Cardiac muscle cell (in vitro differentiated cells and primary cell): ENCODE measurements at places on chromosomes 1 and 21. TPM values are rescaled to one million over a fixed set of nuclear protein-coding genes. Genes with fewer than 3 reads are reported as not detected.

- H3K36me3 ChIP-seq = no peaks in the 10 kb centered on the region
- H3K27me3 ChIP-seq = peaks cover 7% of the 10 kb centered on the region
- H3K4me1 ChIP-seq = peaks cover 5% of the 10 kb centered on the region
- H3K4me3 ChIP-seq = no peak overlapping the region
- peak; percentile 71 for DNase-seq
Measured at GRCh38 chr1:158117854-158118704, 62.6 kb upstream of the CD1D start.

- no peaks in the 10 kb centered on the region for H3K4me1 ChIP-seq
- H3K4me3 ChIP-seq = no peak overlapping the region
- H3K27ac ChIP-seq = no peak overlapping the region
Measured at GRCh38 chr21:42593007-42593814, 60.2 kb upstream of the PDE9A start.

DNA sequence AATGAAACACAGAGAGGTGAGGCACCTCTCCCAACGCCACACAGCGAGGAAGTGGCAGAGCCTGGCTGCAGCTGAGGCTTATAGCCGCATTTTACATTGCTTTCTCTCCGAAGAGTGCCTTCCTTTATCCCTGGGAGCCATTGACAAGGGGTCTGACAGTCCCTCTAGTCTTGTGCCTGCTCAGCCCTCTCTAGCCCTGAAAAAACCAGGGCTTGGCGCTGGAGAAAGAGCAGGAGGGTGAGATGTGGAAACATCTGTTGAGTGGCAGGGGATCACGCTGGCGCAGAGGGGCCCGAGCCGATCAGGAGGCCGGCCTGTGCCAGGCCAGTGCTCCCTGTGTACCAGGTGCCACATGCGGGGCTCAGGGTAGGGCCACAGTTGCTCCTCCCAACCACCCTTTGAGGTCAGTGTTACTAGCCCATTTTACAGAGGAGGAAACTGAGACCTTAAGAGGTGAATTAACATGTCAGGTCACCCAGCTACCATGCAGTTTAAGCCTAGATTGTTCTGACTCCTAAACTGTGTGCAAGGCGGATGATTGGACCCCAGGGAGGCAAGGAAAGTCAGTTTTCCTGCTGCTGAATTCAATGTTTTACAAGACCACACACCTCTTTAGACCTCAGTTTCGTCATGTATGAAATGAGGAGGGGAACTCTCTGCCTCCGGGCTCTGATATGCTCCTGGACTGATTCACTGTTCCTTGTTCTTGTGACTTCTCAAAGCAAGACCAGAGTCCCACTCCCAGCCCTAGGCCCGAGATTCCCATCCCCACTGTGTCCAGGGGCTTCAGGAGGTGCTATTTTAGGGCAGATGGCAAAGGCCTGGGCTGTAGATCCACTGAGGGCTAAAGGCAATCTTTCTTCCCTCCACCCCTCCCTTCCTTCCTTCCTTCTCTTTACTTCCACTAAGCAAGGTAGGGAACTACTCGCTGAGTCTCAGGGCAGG is 28.0 kb upstream of the RUNX3 start:
- H3K27ac ChIP-seq = no peak overlapping the region
- H3K36me3 ChIP-seq = no peaks in the 10 kb centered on the region
- no peak for DNase-seq
- H3K4me3 ChIP-seq = no peak overlapping the region

DNA sequence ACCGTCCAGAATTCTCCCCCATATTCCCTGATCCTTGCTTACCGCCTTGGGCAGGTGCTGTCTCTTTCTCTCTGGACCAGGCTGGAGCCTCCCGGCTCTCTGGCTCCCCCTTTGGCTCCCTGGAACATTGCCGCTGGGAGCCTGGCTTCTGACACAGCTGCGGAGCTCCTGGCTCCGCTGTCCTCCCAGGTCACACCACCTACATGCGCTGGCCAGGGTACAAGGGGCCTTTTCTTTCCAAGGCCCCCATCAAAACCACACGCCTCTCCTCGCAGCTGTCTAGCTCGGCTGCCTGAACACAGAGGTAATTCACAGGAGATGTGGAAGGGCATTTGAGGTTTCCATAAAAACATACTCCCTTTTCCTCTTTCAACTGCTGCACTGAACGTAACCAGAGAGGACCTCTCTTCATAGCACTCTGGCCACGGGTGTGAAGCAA is 7.5 kb upstream of the ZNF648 start:
- no peak overlapping the region for H3K27ac ChIP-seq
- DNase-seq = peak; percentile 82
- no peak overlapping the region for H3K4me3 ChIP-seq
- no peaks in the 10 kb centered on the region for H3K4me1 ChIP-seq

The DISC1 gene
- polyA plus RNA-seq = 5.7 and 6.5 TPM in 2 replicates

GRCh38 chr1:30313584-30313983 is 409.8 kb downstream of the MATN1 start:
- H3K27me3 ChIP-seq = no peaks in the 10 kb centered on the region
- H3K36me3 ChIP-seq = no peaks in the 10 kb centered on the region
- DNase-seq = no peak
- H3K4me1 ChIP-seq = no peaks in the 10 kb centered on the region
- no peak overlapping the region for H3K27ac ChIP-seq

- H3K4me3 ChIP-seq = no peak overlapping the region
- no peaks in the 10 kb centered on the region for H3K36me3 ChIP-seq
Measured at GRCh38 chr21:28213261-28213660, 779.4 kb downstream of the LTN1 start.

GRCh38 chr1:112510340-112510739 is 1.6 kb downstream of the WNT2B start:
- no peaks in the 10 kb centered on the region for H3K36me3 ChIP-seq
- no peaks in the 10 kb centered on the region for H3K4me1 ChIP-seq
- H3K4me3 ChIP-seq = no peak overlapping the region
- H3K27ac ChIP-seq = no peak overlapping the region

The KRTAP13-2 gene
- not detected in 2 replicates for polyA plus RNA-seq

GRCh38 chr1:234578735-234579134 is 31.2 kb downstream of the IRF2BP2 start:
- H3K36me3 ChIP-seq = no peaks in the 10 kb centered on the region
- no peak for DNase-seq
- H3K4me1 ChIP-seq = peaks cover 28% of the 10 kb centered on the region
- H3K27ac ChIP-seq = no peak overlapping the region

- H3K36me3 ChIP-seq = no peaks in the 10 kb centered on the region
- H3K27me3 ChIP-seq = no peaks in the 10 kb centered on the region
- peak overlapping the region; percentile 99 for H3K4me3 ChIP-seq
- peak; percentile 72 for DNase-seq
- H3K27ac ChIP-seq = peak overlapping the region; percentile 96
Measured at GRCh38 chr1:235326719-235327558, 1.0 kb downstream of the ARID4B start.

- DNase-seq = no peak
- no peak overlapping the region for H3K4me3 ChIP-seq
Measured at GRCh38 chr1:109775398-109775797, 11.7 kb upstream of the EPS8L3 start.

DNA sequence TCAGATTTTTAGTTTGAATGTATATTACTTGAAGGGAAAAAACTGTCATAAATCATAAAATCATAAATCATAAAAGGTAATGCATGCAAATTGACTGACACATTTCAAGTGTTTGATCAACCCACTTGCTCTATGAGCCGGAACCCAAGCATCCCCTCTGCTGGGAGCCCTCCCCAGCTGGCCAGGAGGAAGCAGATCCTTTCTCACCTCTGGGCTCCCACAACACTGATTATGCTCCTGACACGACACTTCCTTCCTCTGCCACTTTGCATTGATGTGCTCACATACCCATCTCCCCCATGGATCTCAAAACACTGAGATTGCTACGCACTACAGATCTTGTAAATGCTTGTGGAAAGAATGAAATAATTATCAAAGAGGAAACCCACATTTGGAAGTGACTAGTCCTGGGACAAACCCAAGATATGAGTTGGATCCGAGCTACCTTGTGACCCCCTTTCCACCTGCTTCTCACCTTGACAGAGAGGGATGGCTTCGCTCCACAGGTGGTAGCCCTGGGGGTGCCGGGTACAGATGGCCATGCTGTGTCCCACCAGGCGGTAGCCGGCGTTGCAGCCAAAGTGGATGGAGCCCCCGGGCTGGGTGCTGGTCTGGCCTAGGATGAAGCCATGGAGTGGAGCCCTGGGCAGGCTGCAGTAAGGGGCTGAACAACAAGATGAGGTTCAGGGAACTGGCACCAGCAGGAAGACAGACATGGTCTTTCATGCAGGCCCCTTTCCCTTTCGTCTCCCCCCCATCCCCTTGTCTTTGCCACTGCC is 104.6 kb downstream of the ZSCAN20 start:
- no peak overlapping the region for H3K4me3 ChIP-seq
- DNase-seq = no peak
- H3K4me1 ChIP-seq = peaks cover 6% of the 10 kb centered on the region
- no peaks in the 10 kb centered on the region for H3K27me3 ChIP-seq
- H3K36me3 ChIP-seq = no peaks in the 10 kb centered on the region

- DNase-seq = no peak
- no peak overlapping the region for H3K4me3 ChIP-seq
- H3K27me3 ChIP-seq = no peaks in the 10 kb centered on the region
- no peak overlapping the region for H3K27ac ChIP-seq
- H3K36me3 ChIP-seq = no peaks in the 10 kb centered on the region
Measured at GRCh38 chr1:168726719-168727118, 2.3 kb downstream of the DPT start.

The S100B gene
- 0.16 and 0.81 TPM in 2 replicates for polyA plus RNA-seq

The ADAMTS5 gene
- polyA plus RNA-seq = 0.07 TPM in 1 of 2 replicates, not detected in the other

- no peaks in the 10 kb centered on the region for H3K27me3 ChIP-seq
- H3K4me3 ChIP-seq = no peak overlapping the region
- H3K27ac ChIP-seq = no peak overlapping the region
Measured at GRCh38 chr1:24329797-24330543, 10.8 kb downstream of the GRHL3 start.

The B4GALT3 gene
- 44.7 and 54.7 TPM in 2 replicates for polyA plus RNA-seq

The CCDC30 gene
- 4.2 and 7.1 TPM in 2 replicates for polyA plus RNA-seq

The HTR6 gene
- not detected in 2 replicates for polyA plus RNA-seq

DNA sequence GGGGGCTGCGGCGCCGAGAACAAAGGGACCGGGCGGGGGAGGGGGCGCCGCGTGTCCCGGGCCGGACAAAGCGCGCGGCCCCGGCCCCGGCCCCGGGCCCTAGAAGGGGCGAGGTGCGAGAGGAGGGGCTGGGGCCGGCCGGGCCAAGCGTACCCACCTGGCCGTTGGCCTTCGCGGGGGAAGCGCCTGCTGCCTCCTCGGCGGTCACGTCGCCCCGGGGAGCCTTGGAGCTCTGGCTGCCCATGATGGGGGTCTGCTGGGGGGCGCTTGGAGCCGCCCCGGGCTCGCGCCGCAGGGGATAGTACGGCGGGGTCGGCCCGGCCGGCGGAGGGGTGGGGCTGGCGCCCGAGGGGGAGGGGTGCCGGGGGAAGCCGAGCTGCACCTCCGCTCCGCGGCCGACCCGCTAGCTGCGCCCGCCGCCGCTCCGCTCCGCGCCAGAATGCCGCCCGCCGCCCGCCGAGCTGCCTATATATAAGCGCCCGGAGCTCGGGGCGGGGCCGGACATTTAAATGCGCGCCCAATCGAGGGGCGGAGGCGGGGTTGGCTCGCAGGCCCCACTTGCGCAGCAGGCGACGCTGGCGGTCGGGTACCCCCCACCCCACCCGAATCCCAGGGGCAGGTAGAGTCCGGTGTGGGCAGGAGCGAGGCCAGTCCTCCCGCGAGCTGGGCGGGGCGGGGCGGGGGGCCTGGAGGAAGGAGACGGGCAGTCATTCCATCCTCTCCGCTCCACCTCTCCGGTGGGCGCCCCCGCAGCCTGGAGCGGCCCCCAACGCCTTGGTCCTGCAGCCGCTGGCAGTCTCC is at the start of gene MARCKSL1:
Gene MARCKSL1, minus strand, starts transcription at position 444 of the 801 bp plus-strand sequence. Its CDS starts 200 bp downstream, at position 244.
- H3K27ac ChIP-seq = peak within 1 kb of the TSS; percentile 80
- H3K36me3 ChIP-seq = peaks cover 19% of the 10 kb centered on the region
- no peaks in the 10 kb centered on the region for H3K27me3 ChIP-seq
- peak; percentile 89 for DNase-seq

The GPR61 gene
- 1.9 and 2.7 TPM in 2 replicates for polyA plus RNA-seq

DNA sequence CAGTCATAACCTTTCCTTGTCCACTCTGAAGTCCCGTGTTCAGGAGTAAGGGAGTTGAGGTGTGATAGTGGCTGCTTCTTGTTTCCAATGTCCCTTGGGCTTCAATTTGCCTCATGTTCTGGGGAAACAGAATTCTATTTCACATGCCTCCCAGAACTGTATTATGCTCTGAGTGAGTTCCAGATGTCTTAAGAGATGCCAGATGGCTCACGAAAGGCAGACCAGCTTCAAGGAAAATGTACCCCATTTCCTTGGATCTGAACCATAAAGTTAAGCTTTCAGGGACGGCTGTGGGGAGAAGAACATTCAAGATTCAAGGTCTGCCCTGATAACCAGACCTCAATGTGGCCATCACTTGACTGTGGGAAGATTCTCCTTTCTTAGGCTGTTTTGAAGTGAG is 42.4 kb downstream of the C1orf87 start:
- H3K27ac ChIP-seq = no peak overlapping the region
- no peak overlapping the region for H3K4me3 ChIP-seq
- H3K4me1 ChIP-seq = peaks cover 6% of the 10 kb centered on the region

The NBPF10 gene
- polyA plus RNA-seq = 0.86 and 0.87 TPM in 2 replicates

DNA sequence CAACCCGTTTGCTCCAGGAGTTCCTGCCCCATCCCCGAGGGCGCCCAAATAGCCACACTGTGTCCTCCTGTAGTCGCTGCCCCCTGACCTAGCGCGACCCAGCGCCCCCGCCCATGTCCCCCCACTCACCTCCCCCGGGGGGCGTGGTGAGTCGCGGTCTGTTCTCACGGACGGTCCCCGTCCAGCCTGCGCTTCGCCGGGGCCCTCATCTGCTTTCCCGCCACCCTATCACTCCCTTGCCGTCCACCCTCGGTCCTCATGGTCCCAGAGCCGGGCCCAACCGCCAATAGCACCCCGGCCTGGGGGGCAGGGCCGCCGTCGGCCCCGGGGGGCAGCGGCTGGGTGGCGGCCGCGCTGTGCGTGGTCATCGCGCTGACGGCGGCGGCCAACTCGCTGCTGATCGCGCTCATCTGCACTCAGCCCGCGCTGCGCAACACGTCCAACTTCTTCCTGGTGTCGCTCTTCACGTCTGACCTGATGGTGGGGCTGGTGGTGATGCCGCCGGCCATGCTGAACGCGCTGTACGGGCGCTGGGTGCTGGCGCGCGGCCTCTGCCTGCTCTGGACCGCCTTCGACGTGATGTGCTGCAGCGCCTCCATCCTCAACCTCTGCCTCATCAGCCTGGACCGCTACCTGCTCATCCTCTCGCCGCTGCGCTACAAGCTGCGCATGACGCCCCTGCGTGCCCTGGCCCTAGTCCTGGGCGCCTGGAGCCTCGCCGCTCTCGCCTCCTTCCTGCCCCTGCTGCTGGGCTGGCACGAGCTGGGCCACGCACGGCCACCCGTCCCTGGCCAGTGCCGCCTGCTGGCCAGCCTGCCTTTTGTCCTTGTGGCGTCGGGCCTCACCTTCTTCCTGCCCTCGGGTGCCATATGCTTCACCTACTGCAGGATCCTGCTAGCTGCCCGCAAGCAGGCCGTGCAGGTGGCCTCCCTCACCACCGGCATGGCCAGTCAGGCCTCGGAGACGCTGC is 1.1 kb downstream of the HTR6 start:
- H3K36me3 ChIP-seq = no peaks in the 10 kb centered on the region
- H3K27ac ChIP-seq = no peak overlapping the region
- DNase-seq = no peak
- H3K4me3 ChIP-seq = peak overlapping the region; percentile 29
- peaks cover 89% of the 10 kb centered on the region for H3K27me3 ChIP-seq

The PDE9A gene
- polyA plus RNA-seq = 6.8 and 12.5 TPM in 2 replicates

The KCNJ9 gene
- 0.09 TPM in 1 of 2 replicates, not detected in the other for polyA plus RNA-seq

- H3K27me3 ChIP-seq = no peaks in the 10 kb centered on the region
- no peaks in the 10 kb centered on the region for H3K36me3 ChIP-seq
- H3K4me1 ChIP-seq = peaks cover 20% of the 10 kb centered on the region
- H3K27ac ChIP-seq = peak overlapping the region; percentile 92
- no peak overlapping the region for H3K4me3 ChIP-seq
Measured at GRCh38 chr1:8448911-8449661, 131.2 kb downstream of the SLC45A1 start.

GRCh38 chr1:40897513-40897912 is 35.4 kb upstream of the CITED4 start:
- H3K27me3 ChIP-seq = no peaks in the 10 kb centered on the region
- no peaks in the 10 kb centered on the region for H3K36me3 ChIP-seq
- H3K4me1 ChIP-seq = no peaks in the 10 kb centered on the region
- H3K4me3 ChIP-seq = no peak overlapping the region
- H3K27ac ChIP-seq = no peak overlapping the region
- no peak for DNase-seq
